ENCODE measurements at places on chromosomes 7 and 10.

DNA sequence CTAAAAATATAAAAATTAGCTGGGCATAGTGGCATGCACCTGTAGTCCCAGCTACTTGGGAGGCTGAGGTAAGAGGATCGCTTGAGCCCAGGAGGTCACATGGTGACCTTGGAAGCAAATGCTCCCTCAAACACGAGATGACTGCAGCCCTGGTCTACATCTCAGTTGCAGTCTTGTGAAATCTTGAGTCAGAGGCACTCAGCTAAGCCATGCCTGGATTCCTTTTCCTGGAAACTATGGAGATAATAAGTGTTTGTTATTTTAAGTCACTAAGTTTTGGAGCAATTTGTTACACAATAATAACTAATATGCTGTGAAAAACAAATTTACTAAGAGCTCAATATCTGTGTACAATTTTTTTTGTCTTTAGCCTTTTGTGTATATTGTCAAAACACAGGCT is 284.3 kb upstream of the KAT6B start:
- no peaks in the 10 kb centered on the region for H3K4me1 ChIP-seq
- DNase-seq = peak; percentile 75
- no peaks in the 10 kb centered on the region for H3K27me3 ChIP-seq
- H3K4me3 ChIP-seq = no peak overlapping the region
- no peak overlapping the region for H3K27ac ChIP-seq

- no peak overlapping the region for H3K27ac ChIP-seq
- peak; percentile 4 for DNase-seq
- H3K4me1 ChIP-seq = no peaks in the 10 kb centered on the region
- no peak overlapping the region for H3K4me3 ChIP-seq
Measured at GRCh38 chr7:46485481-46486065, 564.5 kb upstream of the IGFBP3 start.

DNA sequence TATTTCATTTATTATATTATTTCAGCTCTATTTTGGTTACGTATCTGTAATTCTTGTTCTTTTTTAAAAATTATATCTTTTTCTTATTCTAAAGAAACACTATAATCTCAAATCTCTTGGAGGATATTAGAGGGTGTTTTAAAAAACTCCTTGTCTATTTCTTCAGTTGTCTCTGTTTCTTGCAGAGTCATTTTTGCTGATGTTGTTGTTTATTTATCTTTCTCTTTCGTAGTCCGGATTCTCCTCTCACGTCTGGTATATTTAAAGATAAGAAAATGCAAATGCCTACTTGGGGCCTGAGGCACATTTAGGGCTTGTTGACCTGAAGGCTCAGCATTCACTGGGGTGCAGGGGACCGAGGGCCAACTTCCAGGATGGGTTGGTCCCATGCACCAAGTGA is 181.2 kb upstream of the CTBP2 start:
- no peaks in the 10 kb centered on the region for H3K36me3 ChIP-seq
- H3K27me3 ChIP-seq = no peaks in the 10 kb centered on the region
- no peak for DNase-seq
- no peak overlapping the region for H3K4me3 ChIP-seq
- no peak overlapping the region for H3K27ac ChIP-seq

GRCh38 chr7:64541438-64542359 is 21.2 kb downstream of the ZNF680 start:
- peak overlapping the region; percentile 19 for H3K27ac ChIP-seq
- no peaks in the 10 kb centered on the region for H3K36me3 ChIP-seq
- no peak overlapping the region for H3K4me3 ChIP-seq

DNA sequence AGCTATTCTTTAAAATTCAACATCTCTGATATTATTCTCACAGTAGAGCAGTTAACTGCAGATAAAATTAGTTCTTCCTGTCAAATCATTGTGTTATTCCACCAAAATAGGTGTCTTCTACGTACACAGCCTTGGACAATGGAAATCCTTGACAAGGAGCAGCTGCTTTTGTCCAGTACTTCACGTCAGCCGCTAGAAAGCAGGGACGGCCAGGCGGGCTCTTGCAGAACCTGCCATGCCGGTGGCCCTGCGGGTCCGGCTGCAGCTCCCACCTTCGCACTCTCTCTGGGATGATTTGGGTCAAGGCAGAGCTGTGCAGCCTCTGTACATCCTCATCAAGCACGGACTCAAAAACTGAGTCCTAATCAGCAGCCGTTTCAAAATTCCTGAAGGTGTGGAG is 2.2 kb upstream of the FOXI2 start:
- peaks cover 6% of the 10 kb centered on the region for H3K4me1 ChIP-seq
- H3K36me3 ChIP-seq = no peaks in the 10 kb centered on the region
- H3K4me3 ChIP-seq = no peak overlapping the region
- no peak overlapping the region for H3K27ac ChIP-seq

GRCh38 chr10:43375401-43376020 is 4.1 kb downstream of the FXYD4 start:
- no peaks in the 10 kb centered on the region for H3K36me3 ChIP-seq
- H3K27ac ChIP-seq = no peak overlapping the region
- peak; percentile 7 for DNase-seq
- no peak overlapping the region for H3K4me3 ChIP-seq
- peaks cover 14% of the 10 kb centered on the region for H3K4me1 ChIP-seq
- H3K27me3 ChIP-seq = no peaks in the 10 kb centered on the region

GRCh38 chr10:15461353-15462108 is 90.4 kb upstream of the FAM171A1 start:
- DNase-seq = peak; percentile 83
- peaks cover 16% of the 10 kb centered on the region for H3K4me1 ChIP-seq
- no peaks in the 10 kb centered on the region for H3K36me3 ChIP-seq
- no peaks in the 10 kb centered on the region for H3K27me3 ChIP-seq
- no peak overlapping the region for H3K4me3 ChIP-seq

DNA sequence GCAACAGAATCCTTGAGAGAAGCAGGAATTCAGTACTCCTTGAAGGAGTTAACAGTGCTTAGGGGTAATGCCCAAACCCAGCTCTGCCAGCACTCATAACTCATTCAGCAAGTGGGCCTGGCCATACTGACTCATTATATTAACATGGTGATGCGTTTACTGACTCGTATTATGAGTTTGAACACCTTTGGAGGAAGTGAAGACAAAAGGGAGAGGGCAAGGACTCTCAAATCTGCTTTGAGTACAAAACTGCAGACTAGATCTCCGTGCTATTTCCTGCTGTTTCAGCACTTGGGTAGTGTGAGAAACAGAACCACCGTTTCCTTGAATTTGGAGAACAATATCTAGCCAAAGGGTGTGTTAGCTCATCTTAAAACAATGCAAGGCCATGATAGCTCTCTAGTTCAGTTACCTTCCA is 30.8 kb downstream of the SLC16A9 start:
- H3K27me3 ChIP-seq = no peaks in the 10 kb centered on the region
- H3K4me3 ChIP-seq = no peak overlapping the region

- peaks cover 3% of the 10 kb centered on the region for H3K4me1 ChIP-seq
- H3K27ac ChIP-seq = no peak overlapping the region
- no peak overlapping the region for H3K4me3 ChIP-seq
- no peaks in the 10 kb centered on the region for H3K27me3 ChIP-seq
- no peak for DNase-seq
Measured at GRCh38 chr10:115945701-115946445, 327.1 kb downstream of the GFRA1 start.

- H3K27me3 ChIP-seq = no peaks in the 10 kb centered on the region
- no peak for DNase-seq
- no peaks in the 10 kb centered on the region for H3K36me3 ChIP-seq
- no peak overlapping the region for H3K4me3 ChIP-seq
Measured at GRCh38 chr7:79774150-79774549, 320.7 kb upstream of the MAGI2 start.

- H3K27ac ChIP-seq = no peak overlapping the region
- no peaks in the 10 kb centered on the region for H3K27me3 ChIP-seq
- H3K36me3 ChIP-seq = no peaks in the 10 kb centered on the region
Measured at GRCh38 chr7:156099085-156099484, 286.8 kb upstream of the SHH start.

DNA sequence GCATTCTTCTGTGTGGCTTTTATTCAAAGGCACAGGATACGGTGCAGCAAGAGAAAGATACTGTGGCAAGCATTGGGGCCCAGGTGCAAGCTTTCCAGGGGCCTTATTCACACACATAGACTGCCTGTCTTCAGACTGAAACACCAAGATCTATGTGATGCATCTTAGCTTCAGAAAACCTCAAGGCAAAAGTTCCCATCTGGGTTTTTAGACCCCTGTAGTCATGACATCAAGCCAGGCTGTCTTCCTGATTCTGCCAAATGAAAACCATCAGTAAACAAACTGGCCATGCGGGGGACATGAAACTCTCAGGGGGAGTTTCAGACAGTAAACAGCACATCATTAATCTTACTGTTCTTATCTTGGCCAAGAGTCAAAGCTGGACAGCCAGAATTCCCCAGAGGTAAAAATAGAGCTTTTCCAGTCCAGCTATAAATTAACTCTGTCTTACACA is 9.8 kb downstream of the AGBL3 start:
- H3K4me3 ChIP-seq = no peak overlapping the region
- H3K36me3 ChIP-seq = no peaks in the 10 kb centered on the region
- no peak overlapping the region for H3K27ac ChIP-seq
- DNase-seq = no peak

DNA sequence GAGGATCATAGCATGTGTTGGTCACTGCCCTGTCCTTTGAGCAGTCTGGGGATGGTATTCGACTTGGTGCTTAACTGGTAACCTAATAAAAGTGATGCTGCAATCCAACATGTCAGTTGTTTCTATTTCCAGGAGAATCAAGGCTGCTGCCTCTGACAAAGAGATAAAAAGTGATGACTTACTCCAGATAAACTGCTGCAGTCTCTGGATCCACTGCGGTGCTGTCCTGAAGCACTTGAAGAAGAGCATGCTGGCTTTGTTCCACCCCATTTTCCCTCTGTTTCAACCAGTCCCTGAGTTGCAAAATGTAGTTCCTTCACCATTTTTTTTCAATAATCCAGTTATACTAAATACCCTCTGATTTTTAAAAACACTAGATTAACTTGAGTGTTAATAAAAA is 403.5 kb upstream of the ANKRD30A start:
- H3K27me3 ChIP-seq = no peaks in the 10 kb centered on the region
- H3K4me3 ChIP-seq = no peak overlapping the region
- H3K4me1 ChIP-seq = no peaks in the 10 kb centered on the region
- no peak overlapping the region for H3K27ac ChIP-seq
- DNase-seq = no peak

DNA sequence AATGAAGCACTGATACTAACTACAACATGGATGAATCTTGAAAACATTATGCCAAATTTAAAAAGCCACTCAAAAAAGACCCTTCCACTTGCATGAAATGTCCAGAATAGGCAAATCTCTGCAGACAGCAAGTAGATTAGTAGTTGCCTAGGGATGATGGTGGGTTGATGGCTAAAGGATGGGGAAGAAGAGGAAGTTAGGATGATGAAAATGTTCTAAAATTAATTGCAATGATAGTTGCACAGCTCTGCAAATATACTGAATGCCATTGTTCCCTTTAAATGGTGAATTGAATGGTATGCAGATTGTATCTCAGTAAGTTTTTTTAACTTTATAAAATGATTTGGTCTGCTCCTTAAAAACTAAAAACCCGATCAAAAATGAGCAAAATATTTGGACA is 7.3 kb upstream of the LIPA start:
- DNase-seq = no peak
- peaks cover 3% of the 10 kb centered on the region for H3K4me1 ChIP-seq
- H3K4me3 ChIP-seq = no peak overlapping the region

DNA sequence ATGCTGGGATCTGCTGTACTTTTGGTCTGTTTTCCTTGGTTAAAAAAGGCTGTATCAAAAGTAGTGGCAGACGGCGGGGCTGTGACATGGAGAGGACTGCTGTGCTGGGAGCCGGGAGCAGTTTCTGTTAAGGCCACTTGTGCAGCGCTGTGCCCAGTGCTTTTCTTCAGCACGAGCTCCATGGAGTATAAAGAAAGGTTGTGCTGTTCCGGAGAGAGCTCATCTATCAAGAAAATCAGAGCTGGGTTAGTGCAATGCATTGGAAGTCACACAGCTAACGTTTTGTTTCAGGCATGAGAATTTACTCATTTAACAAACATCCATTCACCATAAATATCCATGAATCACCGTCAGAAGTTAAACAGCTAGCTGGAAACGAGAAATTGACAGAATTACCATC is 62.0 kb downstream of the KIAA1549 start:
- DNase-seq = peak; percentile 55
- H3K4me3 ChIP-seq = no peak overlapping the region
- peaks cover 31% of the 10 kb centered on the region for H3K36me3 ChIP-seq
- no peaks in the 10 kb centered on the region for H3K27me3 ChIP-seq
- H3K4me1 ChIP-seq = no peaks in the 10 kb centered on the region

DNA sequence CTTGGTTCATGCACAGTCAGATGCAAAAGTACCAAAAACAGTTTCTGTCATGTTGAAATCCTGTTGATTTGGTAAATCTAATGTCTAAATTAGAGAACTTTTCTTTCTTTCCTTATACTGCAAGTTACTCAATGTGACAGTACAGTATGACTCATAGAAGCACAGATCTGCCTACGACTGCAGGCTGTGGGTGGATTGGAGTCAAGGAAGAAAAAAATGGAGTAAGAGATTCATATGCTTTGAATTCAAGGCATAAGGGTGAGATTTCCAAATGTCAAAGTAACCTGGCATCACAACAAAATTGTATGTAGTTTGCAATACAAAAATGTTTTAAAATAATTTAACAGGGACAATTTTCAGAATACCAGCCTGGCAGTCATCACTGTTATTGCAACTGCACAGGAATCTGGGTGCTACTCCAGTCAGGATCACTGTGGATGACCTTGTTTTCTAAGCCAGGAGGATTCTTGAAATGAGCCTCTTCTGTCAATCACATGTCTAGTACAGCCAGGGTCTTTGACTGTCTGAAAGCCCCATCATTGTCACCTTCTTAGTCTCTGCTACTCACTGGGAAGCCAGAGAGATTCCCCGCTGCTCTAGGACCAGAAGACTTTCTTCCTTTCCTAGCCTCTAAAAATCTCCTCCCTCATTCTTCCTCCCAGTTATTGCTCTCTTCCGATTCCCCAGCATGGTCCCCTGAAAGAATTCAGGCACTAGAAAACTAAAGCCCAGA is 83.6 kb downstream of the CD36 start:
- H3K4me1 ChIP-seq = peaks cover 11% of the 10 kb centered on the region
- H3K27ac ChIP-seq = peak overlapping the region; percentile 96
- no peaks in the 10 kb centered on the region for H3K36me3 ChIP-seq

- DNase-seq = peak; percentile 99
- no peaks in the 10 kb centered on the region for H3K27me3 ChIP-seq
- H3K36me3 ChIP-seq = no peaks in the 10 kb centered on the region
- no peaks in the 10 kb centered on the region for H3K4me1 ChIP-seq
Measured at GRCh38 chr7:107836237-107837144, 33.5 kb upstream of the SLC26A3 start.

- H3K4me1 ChIP-seq = no peaks in the 10 kb centered on the region
- no peak for DNase-seq
- H3K27me3 ChIP-seq = no peaks in the 10 kb centered on the region
- no peak overlapping the region for H3K27ac ChIP-seq
- no peak overlapping the region for H3K4me3 ChIP-seq
Measured at GRCh38 chr7:106165337-106165736, 53.2 kb upstream of the SYPL1 start.

DNA sequence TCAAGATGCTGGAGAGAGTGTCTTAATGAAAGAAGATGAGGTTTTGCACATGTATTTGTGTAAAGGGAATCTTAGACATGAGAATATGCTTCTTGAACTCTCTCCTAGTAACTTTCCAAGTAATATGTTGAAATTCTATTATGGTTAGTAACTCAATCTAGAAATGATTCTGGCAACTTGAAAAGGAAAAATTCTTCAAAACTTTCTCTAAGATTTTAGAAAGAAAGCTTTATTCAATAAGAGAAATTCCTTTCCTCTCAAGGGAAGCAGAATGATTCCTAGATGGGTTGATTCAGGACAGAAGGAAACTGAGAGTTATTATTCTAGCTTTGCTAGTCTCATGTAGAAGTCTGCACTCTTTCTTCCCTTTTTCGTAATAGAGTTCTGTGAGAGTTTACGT is 364.3 kb upstream of the PLXDC2 start:
- H3K4me3 ChIP-seq = no peak overlapping the region
- no peaks in the 10 kb centered on the region for H3K36me3 ChIP-seq
- no peaks in the 10 kb centered on the region for H3K27me3 ChIP-seq
- H3K27ac ChIP-seq = no peak overlapping the region
- no peaks in the 10 kb centered on the region for H3K4me1 ChIP-seq
